ENCODE measurements at places on chromosomes 13 and 19. TPM values are rescaled to one million over a fixed set of nuclear protein-coding genes. Genes with fewer than 3 reads are reported as not detected.

Gene SLC7A10
- total RNA-seq, result 0.62 TPM

Gene TRMT1
- total RNA-seq, result 29.4 TPM

- DNase-seq, result no peak
Measured at GRCh38 chr13:62635161-62635560, 1219.5 kb upstream of the PCDH20 start.

- DNase-seq, result no peak
Measured at GRCh38 chr13:80865329-80865728, 524.4 kb upstream of the SPRY2 start.

DNA sequence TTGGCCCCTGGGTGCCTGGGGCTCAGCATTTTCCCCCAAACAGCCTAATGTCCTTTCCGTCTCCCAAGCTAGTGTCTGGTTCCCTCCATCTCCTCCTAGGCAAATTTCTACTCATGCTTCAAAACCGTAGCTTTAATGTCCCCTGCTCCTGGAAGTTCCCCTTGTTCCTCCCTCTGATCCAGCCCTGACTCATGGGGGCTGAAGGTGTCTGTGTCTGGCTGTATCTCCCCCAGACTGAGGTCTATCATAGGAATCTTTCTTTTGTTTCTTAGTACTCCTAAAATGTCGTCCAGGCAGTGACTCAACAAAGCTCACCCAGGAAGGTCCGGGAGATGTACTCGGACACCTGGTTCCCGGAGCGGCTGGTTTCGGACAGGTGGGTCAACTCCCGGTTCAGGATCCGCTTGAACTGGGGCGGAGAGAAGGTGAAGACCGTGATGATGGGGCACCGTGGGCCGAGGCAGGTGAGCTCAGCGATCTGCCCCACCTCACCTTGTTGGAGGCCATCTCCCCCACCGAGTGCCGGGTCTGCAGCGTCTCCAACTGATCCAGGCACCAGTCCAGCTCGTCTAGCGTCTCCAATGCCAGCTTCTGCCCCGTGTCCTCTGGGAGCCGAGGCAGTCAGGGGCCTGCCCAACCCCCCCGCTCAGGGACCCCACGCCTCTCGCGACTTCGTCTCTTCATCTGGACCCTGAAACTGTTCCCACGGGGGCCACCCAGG is 6.2 kb downstream of the PDE4C start:
- DNase-seq, result no peak

DNA sequence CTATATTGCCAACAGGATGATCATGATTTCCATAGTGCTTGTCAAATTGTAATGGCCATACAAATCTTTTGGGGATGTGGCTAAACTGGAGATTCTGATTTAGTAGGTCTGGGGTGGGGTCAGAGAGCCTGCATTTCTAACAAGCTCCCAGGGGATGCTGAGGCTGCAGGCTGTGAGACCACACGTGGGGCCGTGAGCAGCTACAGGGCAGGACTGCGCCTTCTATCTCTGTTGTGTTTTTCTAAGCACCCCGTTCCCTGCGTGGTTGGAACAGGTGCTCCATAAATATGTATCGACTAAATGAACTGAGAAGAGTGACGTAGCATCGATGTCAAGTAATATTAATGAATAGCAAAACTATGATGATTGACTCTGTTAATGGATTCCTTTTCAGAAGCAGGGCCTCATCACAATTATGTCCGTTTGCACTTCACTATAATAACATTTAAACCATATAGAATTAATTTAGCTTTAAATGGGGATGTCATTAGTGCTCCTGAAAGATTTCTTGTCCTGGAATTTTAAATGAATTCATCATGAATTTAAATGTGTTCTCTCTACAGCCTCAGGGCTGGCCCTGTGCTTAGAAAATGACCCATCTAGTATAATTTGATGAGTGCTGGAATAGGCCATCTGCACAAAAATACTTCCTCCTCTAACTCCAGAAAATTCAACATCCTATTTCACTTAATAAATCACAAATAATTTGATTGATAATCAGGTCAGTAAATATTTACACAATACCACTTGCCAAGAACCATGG is 51.7 kb upstream of the SIAH3 start:
- DNase-seq, result no peak

GRCh38 chr13:100458673-100459072 is 129.9 kb downstream of the GGACT start:
- DNase-seq, result no peak
